ENCODE measurements at places on chromosomes 3 and 15.

DNA sequence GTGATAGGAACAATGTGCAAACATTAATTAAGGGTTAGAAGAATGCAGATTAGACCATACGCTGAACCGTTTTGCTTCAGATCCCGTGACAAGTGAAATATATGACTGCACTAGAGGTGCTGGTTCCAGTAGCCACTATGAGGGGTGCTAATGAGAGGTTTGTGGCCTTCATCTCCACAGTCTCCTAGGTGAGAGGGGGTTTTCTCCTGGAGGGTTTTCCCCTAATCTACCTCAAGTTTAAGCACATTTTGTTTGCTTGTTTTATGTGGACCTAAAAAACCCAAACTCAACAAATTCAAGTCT lies 13.7 kb upstream of the SHF start:
- no peak for DNase-seq

DNA sequence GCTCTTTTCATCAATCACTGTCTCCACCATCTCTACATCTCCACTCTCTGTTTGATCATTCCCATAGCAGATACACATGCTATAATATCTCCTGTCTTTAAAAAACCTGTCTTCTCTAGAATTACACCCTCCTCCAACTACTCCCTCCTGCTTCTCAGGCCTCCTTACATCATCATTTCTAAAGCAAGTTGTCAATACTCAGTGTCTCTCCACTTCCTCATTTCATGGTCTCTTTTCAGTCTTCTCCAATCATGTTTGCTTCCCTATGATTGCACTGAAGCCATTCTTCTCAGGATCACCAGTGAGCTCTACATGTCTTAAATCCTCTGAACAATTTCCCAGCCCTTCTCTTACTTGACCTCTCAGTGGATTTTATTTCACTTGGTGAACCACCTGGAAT lies 87.0 kb upstream of the ZNF280D start:
- no peak for DNase-seq

DNA sequence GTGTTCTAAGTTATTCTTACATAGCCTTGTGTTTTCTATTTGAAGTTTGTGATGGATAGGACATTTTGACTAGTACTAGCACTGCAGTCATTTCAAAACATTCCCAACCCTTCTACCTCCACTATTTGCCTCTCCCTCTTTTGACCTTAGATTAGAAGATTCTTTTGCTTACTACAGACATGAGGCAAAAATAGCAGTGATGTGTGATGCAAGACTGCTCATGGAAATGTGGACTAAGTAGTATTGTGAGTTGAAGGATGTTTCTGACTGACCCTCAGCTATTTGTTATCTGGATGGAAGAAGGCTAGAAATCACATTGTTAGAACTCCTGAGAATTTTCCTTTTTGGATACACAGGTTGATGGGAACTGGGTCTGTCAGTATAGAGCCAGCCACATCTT lies 45.9 kb downstream of the ATP2C1 start:
- no peak for DNase-seq

- DNase-seq = no peak
These were observed 22.5 kb downstream of the SLC24A1 start for GRCh38 chr15:65644282-65644681.

- no peak for DNase-seq
These were observed 108.1 kb upstream of the TNFAIP8L3 start for GRCh38 chr15:51202783-51203182.

DNA sequence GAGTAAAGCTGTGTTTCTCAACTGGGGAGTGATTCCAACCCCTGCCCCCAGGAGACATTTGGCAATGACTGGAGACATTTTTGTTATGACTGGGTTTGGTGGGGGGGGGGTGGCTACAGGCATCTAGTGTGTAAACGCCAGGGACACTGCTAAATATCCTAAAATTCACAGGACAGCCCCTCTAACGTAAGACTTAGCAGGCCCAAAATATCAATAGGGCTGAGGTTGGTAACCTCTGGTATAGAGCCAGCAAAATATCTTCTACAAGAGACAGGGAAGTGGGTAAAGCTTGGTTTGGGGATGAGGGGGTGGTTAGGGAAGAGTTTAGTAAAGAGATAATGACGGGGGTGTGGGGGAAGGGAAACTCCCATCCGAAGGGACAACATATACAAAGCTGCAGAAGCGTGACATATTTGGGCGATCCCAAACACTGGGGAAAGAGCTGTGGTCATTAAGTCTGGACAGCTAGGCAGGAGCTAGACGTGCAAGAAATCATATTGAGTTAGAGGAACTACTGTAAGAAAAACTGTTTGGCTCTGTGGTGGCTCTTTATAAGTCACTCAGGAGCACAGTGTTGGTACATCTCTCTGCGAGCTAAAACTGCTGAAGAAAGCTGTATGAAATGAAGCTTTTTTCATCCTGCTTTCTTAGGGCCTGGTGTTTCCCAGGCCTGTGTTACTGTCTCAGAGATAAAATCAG lies 697 bp upstream of the TRIM69 start:
- no peak for DNase-seq

GRCh38 chr3:100269410-100270214 lies 8.8 kb downstream of the TBC1D23 start:
- no peak for DNase-seq

DNA sequence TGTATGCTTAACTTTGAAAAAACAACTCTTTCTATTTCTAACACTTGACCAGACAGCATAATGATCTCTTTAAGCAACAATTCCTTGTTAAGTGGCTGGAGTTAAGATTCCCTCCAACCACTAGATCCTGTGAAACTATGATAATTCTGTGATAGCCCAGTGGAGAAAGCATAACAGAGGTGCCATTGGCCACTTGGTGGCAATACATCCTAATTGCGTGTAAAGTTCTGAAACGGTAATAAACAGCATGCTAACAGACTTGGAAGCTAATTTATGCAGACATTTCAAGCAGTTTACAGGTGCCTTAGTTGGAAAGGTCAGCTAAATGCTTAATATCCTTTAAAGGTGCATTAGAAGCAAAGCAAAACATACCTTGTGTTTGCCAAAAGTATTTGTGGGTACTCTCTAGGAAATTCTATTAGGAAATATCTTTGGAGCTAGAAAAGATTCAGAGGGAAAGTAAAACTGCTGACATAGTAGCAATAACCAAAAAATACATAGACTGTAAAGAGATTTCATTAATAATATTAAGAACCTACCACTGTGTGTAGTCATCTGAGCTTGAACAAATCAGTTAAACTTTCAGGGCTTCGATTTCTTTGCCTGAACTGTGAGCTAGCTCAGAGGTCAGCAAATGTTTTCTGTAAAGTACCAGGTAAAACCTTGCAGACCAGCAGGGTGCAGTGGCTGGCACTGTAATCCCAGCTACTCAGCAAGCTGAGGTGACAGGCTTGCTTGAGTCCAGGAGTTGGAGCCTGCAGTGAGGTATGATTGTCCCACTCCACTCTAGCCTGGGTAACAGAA lies 19.0 kb upstream of the CSTA start:
- no peak for DNase-seq

DNA sequence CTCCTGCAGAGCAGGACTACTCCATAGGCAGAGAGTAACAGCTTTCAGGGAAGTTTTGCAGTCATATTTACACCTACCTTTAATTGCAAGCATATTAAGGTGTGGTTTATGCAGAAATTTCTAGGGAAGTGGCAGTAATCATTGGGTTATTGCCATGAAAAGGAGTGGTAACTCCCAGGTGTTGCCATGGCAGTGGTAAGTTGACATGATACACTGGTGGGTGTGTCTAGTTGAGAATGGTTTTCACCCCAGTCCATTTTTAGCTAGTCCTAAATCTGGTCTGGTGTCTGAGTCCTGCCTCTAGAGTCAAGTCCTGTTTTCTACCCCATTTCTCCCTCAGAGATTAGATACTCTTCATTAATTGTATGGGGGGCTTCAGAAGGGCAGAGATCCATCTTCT lies 128.4 kb upstream of the GMNC start:
- DNase-seq = no peak

GRCh38 chr3:195101001-195101583 lies 169.9 kb downstream of the XXYLT1 start:
- no peak for DNase-seq

- DNase-seq = no peak
These were observed 42.4 kb downstream of the TMEM40 start for GRCh38 chr3:12716605-12717151.

DNA sequence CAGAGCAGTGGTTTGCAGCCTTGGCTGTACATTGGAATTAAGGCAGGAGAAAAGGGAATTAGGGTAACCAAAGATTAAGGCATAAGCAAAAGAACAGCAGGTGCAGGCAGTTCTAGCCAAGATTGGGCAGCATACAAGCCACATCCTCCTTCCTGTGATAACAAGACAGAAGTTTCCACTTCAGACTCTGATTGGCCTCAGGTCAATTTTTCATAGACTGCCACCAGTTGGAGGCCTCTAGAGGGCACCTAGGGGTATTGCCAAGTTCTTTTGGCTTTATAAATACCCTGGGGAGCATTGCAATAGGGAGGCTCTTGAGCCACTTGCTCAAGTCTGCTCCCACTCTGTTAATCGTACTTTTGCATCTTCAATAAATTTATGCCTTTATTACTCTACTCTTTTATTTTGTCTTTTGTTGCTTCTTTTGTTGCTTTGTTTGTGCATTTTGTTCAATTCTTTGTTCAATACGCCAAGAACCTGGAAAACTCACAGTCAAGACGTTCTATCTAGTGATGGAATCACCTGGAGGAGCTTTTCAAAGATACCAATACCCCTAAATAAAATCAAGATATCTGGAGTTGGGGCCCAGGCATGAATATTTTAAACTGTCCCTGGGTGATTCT lies 32.2 kb upstream of the FMN1 start:
- peak; percentile 63 for DNase-seq

DNA sequence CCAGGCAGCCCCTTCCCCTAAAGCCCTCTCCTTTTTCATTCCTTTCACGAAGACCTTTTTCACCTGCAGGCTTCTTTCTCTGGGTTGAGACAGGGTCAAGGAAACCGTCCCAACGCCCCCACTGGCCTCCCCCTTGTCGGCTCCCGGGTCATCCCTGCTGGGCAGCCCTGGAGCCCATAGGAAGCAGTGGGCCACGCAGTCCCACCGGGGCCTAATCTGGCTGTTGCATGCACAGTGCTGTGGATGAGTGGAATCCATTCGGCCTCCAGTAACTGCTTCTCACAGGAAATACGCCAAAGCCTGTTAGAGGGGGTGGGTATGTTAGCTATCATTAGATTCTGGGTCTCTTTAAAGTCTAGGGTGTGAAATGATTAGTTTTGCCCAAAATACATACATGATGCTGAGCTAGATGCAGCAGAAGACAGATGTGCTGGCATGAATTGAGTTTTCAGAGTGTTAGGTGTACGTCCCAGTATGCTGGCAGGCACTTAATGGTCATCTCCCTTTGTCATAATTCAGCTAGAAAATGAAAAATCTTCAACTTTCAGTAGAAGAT lies 16.6 kb downstream of the LYSMD4 start:
- DNase-seq = no peak

DNA sequence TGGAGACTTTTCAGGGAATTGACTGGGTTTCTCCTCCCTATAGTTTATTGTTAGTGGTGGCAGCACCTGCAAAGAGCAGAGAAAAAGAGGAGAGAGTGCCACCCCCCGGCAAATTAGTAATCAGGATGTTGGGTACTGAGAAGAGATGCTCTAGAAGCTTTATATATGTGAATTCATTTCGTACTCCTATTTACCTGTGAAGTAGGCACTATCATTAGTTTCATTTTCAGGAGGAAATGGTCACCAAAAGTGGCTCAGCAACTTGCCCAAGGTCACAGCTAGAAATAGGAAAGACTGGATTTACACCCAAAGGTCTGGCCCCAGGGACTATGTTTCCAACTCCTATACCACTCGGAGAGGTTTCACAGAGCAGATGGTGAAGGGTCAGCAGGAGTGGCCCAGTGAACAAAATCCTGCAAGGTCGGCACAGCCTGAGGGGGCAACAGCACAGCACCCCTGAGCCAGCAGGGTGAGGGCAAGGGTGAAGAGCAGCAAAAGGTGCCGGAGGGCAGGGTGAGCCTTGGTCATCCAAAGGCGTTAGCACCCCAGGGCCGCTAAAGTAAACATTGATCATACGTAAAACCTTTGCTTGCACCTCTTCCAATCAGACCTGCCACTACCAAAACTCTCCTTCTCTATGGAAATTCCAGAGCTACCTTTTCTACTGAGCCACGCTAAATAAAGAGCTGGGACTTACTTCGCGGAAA lies 23.6 kb downstream of the VGLL4 start:
- DNase-seq = no peak

- DNase-seq = no peak
These were observed 965 bp downstream of the FLNB start for GRCh38 chr3:58009026-58009748.

DNA sequence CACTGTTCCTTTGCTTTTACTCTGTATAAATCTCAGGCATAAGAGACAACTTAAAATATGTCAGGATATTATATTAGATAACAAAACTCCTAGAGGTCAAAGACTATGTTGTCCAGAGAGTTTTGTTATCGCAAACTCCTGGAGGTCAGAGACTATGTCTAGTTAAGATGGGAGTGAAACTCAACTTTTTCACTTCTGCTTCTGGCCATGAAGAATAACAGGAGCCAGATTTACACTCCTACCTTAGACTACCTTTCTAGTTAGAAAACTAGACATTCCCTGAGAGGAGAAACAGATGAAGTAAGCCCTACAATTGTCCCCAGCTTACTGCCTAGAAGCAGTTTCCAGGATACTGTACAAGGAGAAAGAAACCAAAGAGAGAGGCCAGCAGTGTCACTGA lies 255.4 kb upstream of the UBE2E1 start:
- no peak for DNase-seq

- DNase-seq = no peak
These were observed 380.3 kb downstream of the RSL24D1 start for GRCh38 chr15:54816401-54816800.

DNA sequence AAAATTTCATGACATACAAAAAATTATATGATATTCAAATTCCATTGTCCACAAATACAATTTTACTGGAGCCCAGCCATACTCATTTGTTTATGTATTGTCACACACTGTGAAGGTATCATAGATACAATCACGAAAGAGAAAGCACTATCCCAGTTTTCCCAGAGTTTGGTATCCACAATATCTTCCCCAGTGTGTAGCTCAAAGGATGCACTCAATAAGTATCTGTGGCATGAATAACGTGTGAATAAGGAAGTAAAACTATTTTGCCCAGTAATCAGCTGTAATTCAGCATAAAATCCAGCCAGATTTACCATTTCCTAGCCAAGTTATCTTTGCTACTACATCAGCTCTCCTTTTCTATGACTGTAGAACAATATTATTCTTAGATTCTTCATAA lies 131.3 kb upstream of the KCNMB2 start:
- no peak for DNase-seq

All from NCI-H460 (cell line).